Activated effector memory CD4-positive, alpha-beta T cell treated with anti-CD3 and anti-CD28 coated beads, Interleukin-2, amount 50 U/mL, for 16 hours (primary cell): ENCODE measurements at places on chromosomes 16 and 17.
A peak's percentile ranks its signal among the peaks of the same experiment; 100 is the strongest.

- DNase-seq = no peak
Observed at GRCh38 chr17:49583226-49583625, 7.6 kb downstream of the NXPH3 start.

DNA sequence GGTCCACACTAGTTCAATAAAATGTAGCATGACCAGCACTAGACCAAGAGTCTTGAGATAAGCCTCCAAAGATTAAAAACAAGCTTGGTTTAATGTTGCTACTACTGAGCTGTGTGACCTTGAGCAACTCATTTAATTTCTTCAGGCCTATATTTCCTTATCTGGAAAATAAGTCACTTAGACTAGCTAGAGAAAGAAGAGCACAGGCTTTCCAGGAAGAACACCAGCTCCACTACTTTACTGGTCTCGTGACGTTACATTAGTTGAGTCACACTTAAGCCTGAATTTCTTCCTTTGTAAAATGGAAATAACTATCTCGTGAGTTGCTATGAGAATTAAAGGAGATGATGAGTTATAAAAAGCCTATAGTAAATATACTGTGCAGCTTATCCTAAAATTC, 5.4 kb downstream of the HELZ start:
- no peak for DNase-seq

DNA sequence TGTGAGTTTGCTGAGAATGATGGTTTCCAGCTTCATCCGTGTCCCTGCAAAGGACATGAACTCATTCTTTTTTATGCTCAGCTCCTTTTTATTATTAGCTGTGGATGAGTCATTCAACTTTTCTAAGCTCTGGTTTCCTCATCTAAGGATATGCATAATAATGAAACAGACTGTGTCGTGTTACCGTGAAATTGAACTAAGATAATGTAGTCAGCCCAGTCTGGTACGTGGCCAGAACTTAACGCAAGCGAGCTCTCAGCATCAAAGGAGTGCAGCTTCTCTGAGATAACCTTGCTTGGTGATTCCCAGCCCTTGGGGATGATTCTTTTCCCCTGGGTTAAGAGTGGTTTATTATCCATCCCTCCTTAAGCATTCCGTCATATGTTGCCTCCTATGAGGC, 454.3 kb upstream of the EEF2KMT start:
- no peak for DNase-seq

DNA sequence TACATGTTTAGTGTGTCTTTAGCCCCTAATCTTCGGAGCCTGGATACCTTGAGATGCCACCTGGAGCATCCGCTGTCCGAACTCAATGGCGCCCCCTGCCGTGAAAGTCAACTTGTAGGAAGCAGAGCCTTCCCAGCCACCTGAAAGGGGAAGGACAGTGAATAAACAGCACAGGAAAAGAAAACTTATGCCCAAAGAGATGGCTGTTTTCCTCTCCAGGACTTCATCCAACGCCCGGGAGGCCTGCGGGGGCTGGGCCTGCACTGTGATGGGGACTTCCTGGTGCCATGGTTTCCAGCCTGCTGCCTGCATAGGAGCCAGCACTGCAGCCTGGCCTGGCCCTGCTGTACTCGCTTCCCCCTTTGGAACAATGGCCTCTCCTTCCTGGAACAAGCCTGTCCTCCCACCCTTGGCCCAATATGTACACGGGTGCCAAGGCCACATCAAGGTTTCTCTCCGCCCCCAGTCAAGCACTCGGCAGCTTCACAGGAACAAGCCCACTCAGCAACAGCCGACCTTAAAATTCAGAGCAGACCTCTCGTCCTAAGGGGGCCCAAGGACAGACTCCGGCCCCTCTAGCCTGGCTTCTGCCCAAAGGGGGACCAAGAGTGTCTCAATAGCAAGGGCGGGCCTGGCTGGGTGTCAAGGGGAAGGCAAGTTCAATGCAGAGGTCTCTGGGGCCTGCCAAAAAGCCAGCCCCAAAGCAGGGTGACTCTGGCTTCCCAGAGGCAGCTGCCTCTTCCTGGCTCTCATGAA, 4.5 kb upstream of the UNC13D start:
- DNase-seq = peak; percentile 93

GRCh38 chr16:75296606-75297005, 45.2 kb upstream of the BCAR1 start:
- no peak for DNase-seq

DNA sequence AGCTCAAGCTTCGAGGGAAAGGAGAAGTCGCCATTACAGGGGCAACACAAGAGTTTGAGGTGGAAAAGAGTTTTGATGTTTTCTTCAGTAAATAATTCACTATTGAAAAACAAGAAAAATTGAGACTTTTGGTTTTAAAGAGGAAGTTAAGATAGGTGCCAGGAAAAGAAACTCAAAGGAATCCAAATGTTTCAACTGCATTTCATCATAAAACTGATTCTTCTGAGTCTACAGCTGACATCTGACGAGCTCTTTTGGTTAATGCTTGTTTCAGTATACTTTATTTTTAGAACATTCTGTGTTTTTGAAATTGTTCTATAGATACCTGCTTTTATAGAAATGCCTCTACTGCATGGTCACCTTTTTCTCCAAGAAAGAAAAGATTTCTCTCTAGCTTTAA, 54.0 kb downstream of the ERN1 start:
- no peak for DNase-seq

DNA sequence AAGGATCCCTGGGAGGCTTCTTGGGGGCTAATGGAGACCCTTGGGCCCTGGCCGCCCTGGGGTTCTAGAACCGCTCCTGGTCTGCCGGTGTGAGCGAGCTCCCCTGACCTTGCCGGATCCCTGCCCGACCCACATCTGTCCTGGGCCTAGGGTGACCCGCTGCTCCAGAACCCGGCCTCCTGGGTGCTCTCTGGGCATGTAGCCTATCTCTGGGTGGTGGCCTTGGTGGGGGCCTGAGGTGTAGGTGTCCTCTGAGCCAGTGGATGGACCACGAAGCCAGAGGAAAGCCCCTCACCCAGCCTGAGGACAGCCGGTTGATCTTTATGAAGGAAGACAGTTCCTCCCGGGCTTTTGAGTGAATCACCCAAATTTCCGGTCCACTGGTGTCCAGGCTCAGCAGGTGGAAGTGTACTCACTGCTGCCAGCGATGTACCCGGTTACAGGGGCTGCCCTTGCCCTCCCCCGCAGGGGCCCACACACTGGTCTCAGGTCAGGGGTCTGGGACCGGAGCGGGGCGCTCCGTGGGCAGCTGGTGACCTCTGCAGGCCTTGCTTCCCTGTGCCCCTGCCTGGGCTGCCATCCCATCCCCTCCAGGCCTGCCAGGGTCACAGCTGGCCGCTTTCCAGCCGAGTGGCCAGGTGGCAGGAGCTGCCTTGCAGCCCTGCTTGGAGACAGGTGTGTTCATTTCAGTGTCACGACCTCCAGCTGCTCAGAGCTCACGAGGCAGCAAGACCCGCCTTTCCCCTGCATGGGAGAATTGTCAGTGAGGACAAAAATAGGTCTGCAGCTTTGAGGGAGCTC, 10.5 kb upstream of the GSE1 start:
- DNase-seq = no peak

- no peak for DNase-seq
Observed at GRCh38 chr17:74994440-74994839, 7.0 kb downstream of the CDR2L start.

DNA sequence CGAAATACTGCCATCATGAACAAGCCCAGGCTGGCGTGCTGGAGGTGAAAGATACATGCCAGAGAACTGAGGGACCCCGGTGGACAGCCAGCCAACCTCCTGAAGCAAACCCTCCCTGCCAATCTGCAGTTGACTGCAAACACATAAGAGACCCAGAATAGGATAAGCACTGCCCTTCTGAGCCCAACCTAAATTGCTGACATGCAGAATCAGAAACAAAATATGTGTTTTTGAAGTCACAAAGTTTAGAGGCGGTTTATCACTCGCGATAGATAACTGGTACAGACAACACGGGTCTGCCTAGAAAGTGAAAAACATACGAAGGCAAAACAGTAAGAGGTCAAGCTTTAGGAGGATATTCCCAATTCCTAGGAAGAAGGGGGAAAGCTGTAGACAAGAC, 14.6 kb downstream of the TOX3 start:
- DNase-seq = no peak

GRCh38 chr16:51119556-51119955, 31.5 kb downstream of the SALL1 start:
- no peak for DNase-seq

DNA sequence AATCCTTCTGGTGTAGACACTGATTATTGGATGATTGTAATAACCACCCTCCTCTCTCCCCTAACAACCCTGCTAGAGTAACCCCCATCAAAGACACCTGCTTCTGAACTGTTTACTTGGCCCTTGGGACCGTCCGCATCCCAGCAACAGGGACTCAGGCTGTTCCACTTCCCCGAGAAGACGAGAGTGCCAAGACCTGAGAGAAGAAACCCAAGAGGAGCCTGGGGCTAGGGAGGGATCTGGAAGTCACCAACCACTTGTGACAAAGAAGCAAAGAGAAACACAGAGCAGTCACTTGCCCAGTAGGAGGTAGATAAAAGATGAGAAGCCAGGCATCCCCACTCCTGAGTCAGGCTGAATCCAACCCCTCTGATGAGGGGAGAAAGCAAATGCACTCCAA, 84.3 kb downstream of the CDH11 start:
- no peak for DNase-seq

DNA sequence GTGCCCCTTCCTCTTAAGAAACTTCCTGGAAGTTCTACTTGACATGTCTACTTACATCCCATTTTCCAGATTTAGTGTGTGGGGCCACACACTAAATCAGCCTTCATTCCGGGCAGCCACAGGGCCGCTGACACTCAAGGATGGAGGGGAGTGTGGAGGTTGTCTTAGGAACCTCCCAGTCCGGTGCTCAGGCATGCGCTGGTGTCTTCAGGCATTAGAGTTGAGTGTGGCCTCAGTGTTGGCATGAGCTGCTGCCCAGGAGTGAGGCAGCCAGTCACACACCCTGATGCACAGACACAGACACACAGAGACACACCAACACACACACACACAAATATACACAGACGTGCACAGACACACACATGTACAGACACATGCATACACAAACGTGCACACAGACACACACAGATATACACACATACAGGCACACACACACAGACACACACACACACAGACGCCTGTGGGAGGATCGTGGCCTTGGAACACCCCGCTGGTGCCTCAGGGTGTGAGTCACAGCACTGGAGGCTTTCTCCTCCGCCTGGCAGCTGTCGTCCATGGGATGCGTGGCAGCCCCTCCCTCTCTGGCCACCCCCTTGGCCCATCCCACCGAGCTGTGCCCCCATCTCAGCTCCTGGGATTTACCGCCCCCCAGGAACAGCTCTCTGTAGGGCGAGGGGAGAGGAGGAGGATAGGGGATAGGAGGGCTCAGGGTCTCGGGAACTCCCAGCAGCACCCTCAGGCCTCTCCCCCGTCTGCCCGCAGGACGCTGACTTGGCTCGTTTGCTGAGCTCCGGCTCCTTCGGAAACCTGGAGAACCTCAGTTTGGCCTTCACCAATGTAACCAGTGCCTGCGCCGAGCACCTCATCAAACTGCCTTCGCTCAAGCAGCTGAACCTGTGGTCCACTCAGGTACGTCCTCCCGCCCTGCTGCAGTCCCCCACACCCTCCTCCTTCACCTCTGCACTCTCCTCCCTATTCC, 75.6 kb upstream of the PLCG2 start:
- DNase-seq = no peak

- no peak for DNase-seq
Observed at GRCh38 chr17:82881324-82881823, 41.6 kb upstream of the ZNF750 start.

DNA sequence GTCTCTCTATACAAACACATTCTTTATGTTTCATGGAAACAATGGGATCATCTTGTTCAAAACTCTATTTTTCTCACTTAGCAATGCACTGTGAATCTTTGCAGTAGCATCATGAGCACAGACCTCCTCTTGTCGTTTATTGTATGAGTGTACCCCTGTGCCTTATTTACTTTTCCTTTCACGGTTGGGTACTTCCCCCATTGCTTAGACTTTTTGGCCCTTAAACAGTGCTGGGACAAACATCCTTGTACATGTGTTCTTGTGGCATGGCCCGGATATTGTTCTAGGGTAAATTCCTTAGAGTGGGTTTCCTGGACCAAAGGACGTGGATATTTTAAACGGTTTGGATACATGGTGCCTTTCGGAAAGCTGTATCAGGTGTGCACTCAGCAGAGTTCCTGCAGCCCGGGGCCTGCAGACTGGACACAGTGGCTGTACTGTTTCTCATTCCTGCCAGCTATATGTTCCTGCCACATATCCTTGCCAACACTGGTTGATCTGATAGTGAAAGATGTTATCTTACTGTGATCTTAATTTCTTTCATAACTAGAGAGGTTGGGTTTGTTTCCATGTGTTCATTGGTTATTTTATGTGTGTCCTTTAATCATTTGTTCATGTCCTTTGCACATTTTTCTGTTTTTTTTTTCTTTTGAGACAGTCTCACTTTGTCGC, 111.1 kb downstream of the OR1D5 start:
- DNase-seq = no peak

DNA sequence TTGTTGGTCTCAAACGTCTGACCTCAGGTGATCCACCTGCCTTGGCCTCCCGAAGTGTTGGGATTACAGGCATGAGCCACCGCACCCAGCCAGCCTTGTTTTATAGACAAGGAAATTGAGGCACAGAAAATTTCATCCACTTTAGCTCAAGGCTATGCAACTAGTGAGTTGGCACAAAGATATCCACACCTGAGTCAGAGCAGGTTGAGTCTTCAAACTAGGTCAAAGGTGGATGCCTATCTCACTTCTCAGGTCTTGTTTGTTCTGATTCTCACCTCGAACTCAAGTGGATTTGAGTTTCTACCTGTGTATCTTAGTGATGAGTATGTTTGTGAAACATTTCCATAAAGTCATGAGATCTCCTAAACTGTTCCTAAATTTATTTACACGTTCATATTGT, 35.6 kb upstream of the GAS7 start:
- no peak for DNase-seq

- DNase-seq = peak; percentile 75
Observed at GRCh38 chr17:75504347-75505151, 10.8 kb downstream of the CASKIN2 start.

DNA sequence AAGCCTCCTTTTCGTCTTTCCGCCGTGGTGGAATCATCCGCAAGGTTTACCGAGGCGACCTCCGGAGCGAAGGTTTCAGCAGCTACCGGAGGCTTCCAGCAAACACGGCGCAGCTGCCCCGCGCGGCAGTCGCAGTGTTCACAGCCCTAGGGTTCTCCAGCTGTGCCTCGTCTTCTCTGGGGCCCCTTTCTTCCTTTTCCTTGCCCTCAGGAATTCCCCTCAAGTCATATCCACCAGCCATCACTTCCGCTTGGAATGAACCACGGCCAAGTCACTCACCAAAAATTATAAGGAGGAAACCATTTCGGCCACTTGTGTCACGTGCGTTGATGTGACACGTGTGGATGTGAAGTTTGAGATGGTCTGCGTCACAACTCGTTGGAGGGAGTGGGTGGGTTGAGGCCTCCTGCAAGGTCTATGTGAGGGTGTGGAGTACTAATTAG, 636 bp upstream of the ERN1 start:
- DNase-seq = peak; percentile 87
